Spinal cord (tissue), 10 donors: ENCODE measurements at places on chromosomes 7 and 10. TPM values are rescaled to one million over a fixed set of nuclear protein-coding genes. Genes with fewer than 3 reads are reported as not detected.
A peak's percentile ranks its signal among the peaks of the same experiment; 100 is the strongest.

GRCh38 chr10:101575580-101576210, 12.4 kb downstream of the POLL start:
- no peak for DNase-seq

GRCh38 chr7:10222976-10223375, 750.7 kb upstream of the PHF14 start:
- no peak for DNase-seq

- no peak for DNase-seq
Observed at GRCh38 chr10:17652585-17652984, 8.6 kb downstream of the STAM start.

DNA sequence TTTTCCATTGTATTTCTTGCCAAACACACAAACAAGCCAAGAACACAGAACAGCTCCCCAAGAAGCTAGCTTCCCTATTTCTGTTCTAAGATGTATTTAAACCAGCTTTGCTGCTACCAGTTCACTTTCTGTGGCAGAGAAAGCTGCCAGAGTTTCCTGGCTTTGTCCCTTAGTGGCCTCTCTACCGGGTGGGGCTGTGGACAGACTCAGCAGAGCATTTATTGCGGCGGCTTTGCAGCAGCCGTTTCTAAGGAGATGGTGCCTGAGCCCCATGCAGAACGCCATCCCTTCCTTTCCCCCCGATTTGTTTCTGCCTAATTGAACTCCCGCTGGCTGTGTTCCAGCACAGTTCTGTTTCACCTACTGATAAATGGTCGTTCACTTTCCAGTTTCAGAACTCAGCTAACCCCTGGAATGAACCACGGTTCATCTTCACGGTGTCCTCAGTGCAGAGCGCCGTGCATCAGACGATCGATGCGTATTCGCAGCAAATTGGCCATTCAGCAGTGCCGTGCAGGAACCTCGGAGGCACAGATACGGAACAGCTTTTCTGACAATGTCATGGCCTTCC, 33.8 kb upstream of the SFMBT2 start:
- no peak for DNase-seq

DNA sequence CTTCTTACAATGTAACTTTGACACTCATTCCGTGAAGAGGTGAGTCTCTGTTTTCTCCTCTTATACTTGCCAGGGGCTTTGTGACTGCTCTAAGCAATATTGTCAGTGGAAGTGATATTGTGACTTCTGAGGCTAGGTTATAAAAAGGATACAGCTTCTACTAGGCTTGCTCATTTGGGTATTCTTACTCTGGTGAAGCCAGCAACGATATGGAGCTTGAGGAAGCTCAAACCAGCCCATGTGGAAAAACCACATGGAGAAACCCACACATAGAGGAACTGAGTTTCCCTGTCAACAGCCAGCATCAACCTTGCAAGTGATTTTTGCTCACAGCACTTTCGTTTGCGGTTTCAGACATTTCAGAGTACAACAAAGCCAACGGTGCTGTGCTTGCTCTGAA, 149.6 kb upstream of the SEMA3E start:
- no peak for DNase-seq

- no peak for DNase-seq
Observed at GRCh38 chr10:47257396-47258120, 42.4 kb upstream of the GDF10 start.

- DNase-seq = no peak
Observed at GRCh38 chr7:87671-88070, 104.7 kb upstream of the FAM20C start.

DNA sequence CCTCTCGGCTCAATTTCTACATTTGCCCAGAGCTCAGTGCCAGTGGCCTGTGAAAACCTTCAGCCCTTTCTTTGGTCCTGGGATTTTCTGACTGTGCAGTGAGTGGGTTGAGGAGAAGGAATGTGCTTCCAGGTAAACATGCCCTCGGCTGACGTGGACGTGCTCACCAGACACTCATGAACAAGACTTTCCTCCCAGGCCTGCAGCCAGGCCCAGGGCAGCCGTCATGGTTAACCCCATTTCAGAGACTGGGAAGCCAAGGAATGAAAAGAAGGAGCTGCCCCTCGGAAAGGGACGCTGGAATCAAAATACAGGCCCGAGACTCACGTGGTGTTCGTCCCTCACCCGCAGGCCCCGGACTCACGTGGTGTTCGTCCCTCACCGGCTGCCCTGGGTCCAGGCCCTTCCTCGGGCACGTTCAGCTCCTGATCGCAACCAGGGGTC, 8.8 kb upstream of the CALML5 start:
- DNase-seq = no peak

DNA sequence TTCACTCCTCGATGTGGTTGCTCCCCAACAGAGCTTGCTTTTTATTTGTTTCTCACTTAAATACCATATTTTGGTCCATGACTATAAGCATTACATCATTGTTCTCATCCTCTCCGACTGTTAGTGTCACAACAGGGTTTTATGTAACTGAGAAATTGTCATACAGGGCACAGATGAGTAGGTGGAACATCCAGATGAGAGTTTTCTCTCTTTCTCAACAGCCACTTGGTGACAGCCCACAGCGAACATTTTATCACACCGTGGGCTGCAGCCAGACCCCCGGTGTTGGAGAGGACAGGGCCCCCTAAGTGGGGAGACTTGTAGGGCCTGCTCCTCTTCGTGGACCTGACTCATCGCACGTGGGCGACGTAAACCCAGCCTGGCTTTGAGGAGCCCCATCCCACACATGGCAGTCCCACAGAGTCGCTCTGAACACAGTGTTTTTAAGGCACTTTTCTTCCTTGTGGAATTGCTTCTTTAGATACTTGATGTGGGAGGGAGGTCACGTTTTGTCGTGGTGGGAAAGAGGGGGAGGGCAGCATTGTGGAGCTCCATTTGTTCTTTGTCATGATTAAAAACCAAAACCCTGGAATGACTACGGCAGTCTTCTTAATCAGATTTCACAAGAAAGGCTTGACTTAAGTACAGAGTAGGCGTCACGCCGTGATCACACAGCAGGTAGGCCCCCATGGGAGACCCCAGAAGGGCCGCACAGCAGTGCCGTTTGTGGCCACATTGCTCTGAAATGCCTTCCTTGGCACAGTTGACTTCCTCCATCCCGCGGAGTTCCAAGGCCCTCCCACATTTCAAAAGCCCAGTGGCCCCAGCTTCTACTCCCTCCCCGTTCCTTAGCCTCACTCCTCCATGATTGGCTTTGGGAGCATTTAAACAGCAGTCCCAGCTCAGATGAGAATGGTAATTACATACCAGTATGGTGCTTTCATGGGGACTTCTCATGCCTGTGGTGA, 220.6 kb downstream of the CCDC3 start:
- no peak for DNase-seq

DNA sequence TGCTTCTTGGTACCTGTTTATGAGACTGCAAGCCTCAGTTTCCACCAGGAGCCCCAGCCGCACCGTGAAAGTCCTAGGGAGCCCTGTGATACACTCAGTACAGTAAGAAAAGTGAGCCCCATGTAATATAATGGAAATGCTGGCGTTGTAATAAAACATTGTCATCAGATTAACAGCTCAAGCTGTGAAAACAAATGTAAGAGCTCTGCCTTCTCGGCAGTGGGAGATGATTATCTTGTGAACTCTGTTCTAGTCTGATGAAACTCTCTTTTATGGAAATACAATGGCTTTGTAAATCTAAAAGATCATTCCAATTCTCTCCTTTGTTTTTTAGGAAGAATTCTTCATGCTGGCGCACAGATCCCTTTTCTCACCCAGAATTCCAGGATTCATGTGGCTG, 299.9 kb downstream of the ABCA13 start:
- DNase-seq = no peak

- DNase-seq = no peak
Observed at GRCh38 chr7:37109843-37110242, 338.8 kb downstream of the ELMO1 start.

- DNase-seq = no peak
Observed at GRCh38 chr7:102426268-102427018, 6.9 kb upstream of the ORAI2 start.

GRCh38 chr10:71645185-71645584, 74.4 kb downstream of the C10orf105 start:
- no peak for DNase-seq

DNA sequence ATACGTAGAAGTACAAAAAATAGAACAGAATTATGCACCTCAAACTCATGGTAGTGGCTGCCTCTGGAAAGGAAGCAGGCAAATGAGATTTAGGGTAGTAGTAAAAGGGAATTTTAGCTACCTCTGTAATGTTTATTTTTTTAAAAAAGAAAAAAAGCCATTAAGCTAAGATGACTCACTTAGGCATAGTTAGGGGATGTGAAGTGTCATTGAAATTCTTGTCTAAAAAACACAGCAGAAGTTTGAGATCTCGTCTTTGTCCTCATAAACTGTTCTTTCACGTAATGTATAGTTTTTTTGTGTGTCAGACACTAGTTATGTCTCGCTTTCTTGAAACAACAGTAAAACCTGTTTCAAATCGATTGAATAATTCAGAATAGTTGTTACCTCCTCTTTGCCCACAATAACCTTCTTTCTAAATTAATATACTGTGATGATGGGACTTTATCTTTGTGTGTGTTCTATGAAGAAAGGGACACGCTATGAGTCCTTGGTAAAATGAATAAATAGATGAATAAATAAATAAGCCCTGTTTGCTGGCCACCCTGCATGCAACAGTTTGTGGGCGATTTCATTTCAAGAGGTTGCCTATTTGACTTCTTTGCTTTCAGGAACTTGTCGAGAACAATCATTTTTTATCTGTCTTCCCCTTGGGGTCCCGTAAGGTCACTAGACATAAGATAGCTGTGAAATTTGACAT, 14.5 kb upstream of the FBXW4 start:
- DNase-seq = no peak

DNA sequence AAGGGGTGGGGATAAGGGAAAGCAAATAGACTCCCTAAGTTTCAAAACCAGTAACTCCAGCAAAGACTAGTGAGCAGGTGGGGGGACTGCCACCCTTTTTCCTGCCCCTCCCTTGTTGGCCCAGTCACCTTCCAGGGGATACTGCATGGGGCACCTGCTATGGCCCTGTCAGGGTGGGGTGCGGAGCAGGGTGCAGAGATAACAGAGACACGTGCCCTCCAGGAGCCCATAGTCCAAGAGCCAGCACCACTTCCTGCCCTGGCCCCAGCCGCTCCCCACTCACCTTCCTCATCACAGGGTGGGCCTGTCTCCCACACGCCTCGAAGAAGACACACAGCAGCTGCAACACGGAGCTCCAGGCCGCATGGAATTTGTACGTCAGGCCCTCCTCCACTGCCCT, 20.6 kb downstream of the RRP12 start:
- DNase-seq = no peak

- no peak for DNase-seq
Observed at GRCh38 chr7:150363370-150363769, 5.3 kb upstream of the REPIN1 start.

- no peak for DNase-seq
Observed at GRCh38 chr7:38819463-38819862, 89.5 kb downstream of the VPS41 start.

GRCh38 chr10:49448924-49449323, 53.0 kb upstream of the DRGX start:
- DNase-seq = no peak

DNA sequence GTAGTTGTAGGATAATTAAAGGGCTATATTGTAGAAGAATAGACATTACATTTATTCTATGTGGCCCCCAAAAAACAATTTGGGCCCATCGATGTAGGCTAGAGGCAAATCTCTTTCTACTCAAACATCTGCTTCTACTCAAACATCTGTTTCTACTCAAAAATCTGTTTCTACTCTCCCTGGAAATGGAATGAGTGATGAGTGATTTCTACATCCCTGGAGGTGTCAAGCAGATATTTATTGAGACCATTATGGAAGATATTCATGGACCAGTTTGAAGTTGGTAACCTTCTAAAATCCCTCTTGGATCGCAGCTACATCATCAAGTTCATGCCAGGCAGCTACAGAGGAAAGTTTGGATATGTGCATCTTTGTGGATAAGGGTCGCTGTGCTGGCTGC, 5.1 kb upstream of the PLPP4 start:
- no peak for DNase-seq

GRCh38 chr7:44460325-44460724, 30.1 kb downstream of the NUDCD3 start:
- no peak for DNase-seq

DNA sequence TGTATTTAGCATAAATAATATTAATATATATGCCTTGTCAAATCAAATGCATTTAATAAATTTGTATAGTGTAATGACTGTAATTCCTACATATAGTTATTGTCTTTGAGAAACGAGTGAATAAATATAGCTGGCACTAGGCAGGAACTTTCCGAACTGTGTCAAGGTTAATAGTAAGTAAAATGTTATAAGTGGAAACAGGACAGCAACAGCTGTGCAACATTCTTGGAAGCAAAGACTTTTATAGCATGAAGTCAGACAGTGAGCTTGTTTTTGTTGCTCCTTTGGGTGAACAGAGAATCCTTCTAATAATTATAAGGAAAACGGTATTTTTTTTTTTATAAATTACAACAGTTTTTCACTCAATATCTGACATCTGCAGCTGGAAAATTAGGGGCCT, 14.0 kb upstream of the EXOC6 start:
- no peak for DNase-seq

- DNase-seq = no peak
Observed at GRCh38 chr7:16504019-16504418, 22.6 kb upstream of the LRRC72 start.

GRCh38 chr7:47183862-47184590, 397.9 kb downstream of the TNS3 start:
- DNase-seq = peak; percentile 17

- no peak for DNase-seq
Observed at GRCh38 chr7:184294-185264, 7.8 kb upstream of the FAM20C start.

GRCh38 chr10:121154846-121155245, 303.7 kb downstream of the WDR11 start:
- peak; percentile 48 for DNase-seq

- no peak for DNase-seq
Observed at GRCh38 chr7:136956671-136957070, 88.2 kb downstream of the CHRM2 start.

DNA sequence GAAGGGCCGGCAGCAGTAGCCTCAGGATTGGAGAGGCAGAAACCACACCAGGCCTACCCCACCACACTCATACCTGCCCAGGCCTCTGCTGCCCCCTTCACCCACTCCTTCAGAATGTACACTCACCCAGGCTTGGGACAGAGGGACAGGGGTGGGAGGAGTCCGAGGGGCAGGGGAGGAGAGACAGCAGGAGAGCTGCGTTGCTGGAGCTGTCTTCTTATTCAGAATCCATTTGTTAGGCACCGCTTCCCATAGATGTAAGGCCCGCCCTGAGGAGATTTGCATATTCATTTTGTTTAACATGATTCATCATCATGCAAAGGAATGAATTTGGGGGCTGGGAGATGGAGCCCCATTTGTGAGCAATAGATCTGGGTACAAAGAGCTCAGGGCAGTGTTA, 156.7 kb downstream of the CDH23 start:
- no peak for DNase-seq

HECW1 gene
- 15.8 TPM for polyA plus RNA-seq

PRSS37 gene
- 0.24 TPM for polyA plus RNA-seq

ZEB1 gene
- polyA plus RNA-seq = 89.9 TPM

ABCA13 gene
- polyA plus RNA-seq = 0.33 TPM

ARHGEF5 gene
- polyA plus RNA-seq = 1.1 TPM

COL28A1 gene
- 6.4 TPM for polyA plus RNA-seq

CCDC136 gene
- 193 TPM for polyA plus RNA-seq

PKD2L1 gene
- polyA plus RNA-seq = 0.41 TPM

ANXA8L1 gene
- polyA plus RNA-seq = not detected

C7orf57 gene
- polyA plus RNA-seq = 4.7 TPM

ZNF736 gene
- 14.1 TPM for polyA plus RNA-seq

IFIT1 gene
- 21.9 TPM for polyA plus RNA-seq

JAKMIP3 gene
- 7.2 TPM for polyA plus RNA-seq

HABP2 gene
- 0.09 TPM for polyA plus RNA-seq

ATRNL1 gene
- 16.8 TPM for polyA plus RNA-seq

RASSF4 gene
- polyA plus RNA-seq = 80.1 TPM
